ENCODE measurements at places on chromosomes 11 and 22. TPM values are rescaled to one million over a fixed set of nuclear protein-coding genes. Genes with fewer than 3 reads are reported as not detected.

Gene SLC22A9
- not detected for total RNA-seq

Gene TRIM29
- total RNA-seq: not detected

Gene SLC5A4
- total RNA-seq: not detected

- DNase-seq: peak; percentile 57
Measured at GRCh38 chr11:19742588-19743292, 30.1 kb downstream of the NAV2 start.

Data from activated naive CD8-positive, alpha-beta T cell treated with anti-CD3 and anti-CD28 coated beads for 36 hours (primary cell).